ENCODE measurements at places on chromosomes 1 and 21.
A peak's percentile ranks its signal among the peaks of the same experiment; 100 is the strongest.

DNA sequence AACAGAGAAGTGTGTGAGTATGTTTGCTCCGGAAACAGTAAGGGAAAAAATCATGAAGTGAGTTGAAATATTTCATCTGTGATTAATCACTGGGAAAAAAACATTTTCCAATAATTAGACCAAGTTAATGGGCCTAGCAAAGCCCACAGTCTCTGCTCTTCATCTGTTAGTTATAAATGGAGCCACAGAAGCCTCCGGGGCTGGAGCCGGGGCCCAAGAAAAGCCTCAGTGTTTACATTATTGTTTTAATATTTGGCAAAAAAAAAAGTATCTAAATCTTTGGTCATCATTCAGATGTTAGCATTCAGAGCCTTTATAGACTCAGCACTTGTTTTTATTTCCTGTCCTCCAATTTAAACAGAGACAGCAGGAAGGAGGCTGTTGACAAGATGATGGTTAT, 115.0 kb downstream of the UBE2U start:
- no peak for DNase-seq

- peak; percentile 17 for DNase-seq
Measured at GRCh38 chr1:240169188-240169587, 77.5 kb downstream of the FMN2 start.

- no peak for DNase-seq
Measured at GRCh38 chr1:157495285-157495684, 57.0 kb downstream of the FCRL5 start.

DNA sequence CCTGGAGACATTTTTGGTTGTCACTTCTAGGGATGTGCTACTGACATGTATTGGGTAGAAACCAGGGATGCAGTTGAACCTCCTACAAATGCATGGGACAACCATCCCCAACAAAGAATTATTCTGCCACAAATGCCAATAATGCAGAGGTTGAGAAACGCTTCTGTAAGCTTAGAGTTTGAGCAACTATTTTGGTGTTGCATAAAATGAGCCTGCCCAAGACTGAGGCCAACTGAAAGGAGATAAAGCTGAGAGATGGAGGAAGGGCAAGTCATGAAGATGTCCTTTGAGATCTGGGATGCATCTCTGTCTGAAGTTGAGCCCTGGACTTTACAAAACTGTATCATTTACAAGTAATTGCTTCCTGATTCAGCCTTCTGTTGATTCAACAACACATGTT, 106.9 kb downstream of the KCNJ15 start:
- DNase-seq: no peak

GRCh38 chr21:45464309-45464708, 59.3 kb downstream of the COL18A1 start:
- no peak for DNase-seq

DNA sequence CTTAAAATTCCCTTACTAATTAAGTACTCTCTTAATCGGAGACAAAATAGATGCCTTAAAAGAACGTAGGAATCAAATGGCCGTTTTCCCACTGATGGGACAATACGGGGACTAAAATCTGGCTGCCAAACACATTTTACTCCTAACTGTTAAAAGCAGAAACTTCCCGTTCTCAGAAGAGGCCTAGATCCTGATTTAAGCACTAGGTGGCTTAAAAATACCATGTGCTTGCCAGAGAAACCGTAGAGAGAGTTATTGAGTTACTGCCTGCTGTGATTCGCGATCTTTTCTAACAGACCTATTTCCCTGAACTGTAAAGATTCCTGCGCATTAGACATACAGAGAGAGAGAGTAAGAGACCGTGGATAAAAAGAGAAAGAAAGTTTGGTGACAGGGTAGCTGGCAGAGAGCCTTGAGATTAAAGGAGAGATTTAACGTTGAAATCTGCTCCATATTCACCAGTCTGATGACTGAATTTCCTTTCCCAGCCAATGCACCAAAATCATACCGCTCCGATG, 54.4 kb upstream of the STUM start:
- DNase-seq: no peak

- DNase-seq: no peak
Measured at GRCh38 chr1:28895896-28896608, 18.3 kb upstream of the EPB41 start.

DNA sequence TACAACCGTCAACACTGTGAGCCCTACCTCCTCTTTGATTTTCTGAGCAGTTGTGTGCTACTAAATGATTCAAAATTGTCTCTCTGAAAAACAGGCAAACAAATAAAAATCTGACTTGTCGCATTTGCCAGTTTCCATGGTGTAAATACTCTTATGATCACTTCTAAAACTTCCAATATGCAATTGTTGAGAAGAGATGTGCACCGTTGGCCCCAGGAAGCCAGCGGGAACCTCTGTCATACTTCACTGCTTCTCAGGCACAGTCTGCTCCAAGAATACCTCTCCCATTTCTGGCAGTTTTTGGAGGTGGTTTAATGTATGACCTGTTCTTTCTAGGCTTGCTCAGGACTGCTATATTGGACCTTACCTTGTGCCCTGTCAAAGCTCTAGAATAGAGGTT, 196.0 kb upstream of the NCAM2 start:
- no peak for DNase-seq

DNA sequence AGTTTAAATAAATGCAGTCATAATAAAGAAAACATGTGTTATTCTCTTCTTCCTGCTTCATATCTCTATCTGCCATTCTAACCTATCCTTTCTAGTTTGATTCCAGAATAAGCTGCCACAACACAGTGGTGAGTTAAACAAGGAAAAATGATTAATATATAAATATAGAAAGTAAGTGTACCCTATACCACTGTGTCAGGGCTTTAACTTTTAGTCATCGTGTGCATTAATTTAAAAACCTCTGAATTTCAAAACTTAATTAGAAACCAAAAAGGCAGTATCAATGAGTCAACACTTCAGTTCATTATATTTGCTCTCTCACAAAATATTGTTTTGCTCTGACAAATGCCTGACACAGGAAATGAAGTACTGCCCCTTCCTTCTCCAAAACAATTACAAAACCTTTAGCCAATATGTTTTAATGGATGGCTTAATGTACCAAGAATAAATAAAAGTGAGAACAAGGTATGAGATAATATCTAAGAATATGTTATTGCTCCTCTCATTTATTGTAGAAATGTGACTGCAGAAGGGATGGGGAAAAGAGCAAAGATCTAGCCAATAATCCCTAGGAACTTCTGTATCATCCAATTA, 634.8 kb downstream of the KCNT2 start:
- DNase-seq: no peak

DNA sequence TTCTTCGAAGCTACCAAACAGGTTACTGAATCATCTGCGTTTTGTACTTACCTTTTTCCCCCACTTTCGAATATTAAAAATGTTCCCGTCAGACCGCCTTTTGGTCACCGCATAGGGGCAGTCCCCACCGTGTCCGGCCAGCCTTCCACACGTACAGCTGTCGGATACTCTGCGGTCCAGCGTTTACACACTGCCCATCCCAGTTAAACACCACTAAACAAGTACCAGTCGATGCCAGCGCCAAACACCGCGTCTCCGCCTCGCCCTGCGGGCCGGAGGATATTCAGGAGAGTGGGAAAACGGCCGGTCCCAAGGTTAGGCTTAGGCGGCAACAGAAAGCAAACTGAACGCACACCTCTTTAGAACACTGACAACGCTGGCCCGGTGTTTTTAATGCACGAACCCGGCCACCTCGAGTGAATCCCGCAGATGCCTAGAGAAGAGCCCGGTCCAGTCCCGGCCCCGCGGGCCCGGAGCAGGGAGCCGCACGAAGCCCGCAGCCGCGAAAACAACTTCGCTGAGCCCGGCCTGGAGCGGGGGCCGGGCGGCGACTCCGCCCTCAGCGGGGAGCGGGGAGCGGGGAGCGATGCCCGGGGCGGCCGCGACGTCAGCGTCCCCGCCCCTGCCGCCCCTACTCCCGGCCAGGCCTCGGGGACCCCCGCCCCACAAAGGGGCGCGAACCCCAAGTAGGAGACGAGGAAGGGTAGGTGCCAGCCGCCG, 730 bp upstream of the PHF13 start:
- DNase-seq: no peak

GRCh38 chr1:157399984-157400382, 152.3 kb downstream of the FCRL5 start:
- DNase-seq: peak; percentile 14

- peak; percentile 26 for DNase-seq
Measured at GRCh38 chr21:26490771-26491170, 82.3 kb downstream of the CYYR1 start.

DNA sequence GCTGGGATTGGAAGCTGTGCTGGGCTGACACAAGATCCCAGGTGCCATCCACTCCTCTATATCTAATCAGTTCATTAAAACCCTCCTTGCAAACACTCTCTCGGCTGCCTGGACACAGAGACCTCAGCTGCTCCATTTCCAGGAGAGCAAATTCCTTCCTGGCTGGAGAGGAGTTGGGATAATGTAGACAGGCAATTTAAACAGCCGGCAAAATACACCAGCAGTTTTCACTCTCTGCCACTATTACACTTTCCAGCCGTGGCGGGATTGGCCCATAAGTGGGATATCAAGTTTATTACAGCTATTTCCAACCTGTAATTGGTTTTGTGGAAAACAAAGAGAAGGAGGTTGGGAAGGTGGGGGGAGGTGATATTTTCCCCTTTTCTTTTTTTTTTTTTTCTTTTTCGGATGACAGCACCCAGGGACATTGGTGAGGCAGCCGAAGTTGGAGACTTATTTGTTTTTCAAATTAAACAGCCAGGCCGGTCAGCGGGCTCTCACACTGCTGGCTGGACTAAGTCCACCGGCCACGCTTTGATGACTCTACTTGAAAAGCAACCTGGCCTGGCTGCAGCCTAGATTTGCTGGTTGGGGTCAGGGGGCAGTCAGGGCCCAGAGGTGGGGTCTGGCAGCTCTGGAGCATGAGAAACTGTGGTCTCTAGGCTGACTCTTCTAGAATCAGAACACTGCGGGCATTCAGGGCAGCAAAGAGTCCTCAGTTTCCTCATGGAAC, 177.4 kb downstream of the IGSF21 start:
- DNase-seq: no peak

DNA sequence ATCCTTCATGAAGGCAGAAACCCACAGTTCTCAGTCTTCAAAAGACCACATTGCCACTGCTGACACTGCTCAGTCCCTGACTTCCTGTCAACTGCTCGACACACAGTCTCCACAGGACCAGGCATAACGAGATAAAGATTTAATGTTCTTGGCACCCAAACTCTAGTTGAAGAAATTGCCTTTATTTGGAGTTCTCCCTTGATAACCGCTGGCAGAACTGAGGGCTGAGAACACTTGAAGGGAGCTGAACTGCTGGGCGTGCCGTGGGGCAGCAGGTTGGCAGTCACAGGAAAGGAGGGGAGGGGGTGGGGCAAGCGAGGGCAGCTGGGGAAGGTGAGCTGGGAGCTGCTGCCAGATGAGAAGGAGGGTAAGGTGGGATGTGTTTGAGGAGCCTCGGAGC, 15.9 kb downstream of the HENMT1 start:
- DNase-seq: no peak

DNA sequence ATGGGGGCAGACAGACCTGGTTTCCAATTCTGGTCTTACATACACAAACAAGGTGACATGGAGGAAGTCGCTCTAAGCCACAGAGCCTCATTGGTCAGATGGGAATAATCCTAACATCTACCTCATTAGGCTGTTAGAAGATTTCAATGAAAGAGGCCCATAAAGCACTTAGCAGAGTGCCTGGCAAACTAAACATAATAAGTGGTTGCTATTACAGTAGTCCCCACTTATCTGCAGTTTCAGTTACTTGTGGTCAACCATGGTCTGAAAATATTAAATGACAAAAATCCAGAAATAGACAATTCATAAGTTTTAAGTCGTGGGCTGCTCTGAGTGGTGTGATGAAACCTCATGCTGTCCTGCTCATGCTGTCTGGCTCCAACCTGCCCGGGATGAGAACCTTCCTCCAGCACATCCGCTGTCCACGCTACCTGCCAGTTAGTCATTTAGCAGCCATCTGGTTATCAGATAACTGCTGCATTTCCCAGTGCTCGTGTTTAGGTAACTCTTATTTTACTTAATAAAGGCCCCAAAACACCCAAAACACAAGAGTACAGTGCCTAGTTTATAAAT, 112.3 kb downstream of the DDX20 start:
- DNase-seq: no peak

DNA sequence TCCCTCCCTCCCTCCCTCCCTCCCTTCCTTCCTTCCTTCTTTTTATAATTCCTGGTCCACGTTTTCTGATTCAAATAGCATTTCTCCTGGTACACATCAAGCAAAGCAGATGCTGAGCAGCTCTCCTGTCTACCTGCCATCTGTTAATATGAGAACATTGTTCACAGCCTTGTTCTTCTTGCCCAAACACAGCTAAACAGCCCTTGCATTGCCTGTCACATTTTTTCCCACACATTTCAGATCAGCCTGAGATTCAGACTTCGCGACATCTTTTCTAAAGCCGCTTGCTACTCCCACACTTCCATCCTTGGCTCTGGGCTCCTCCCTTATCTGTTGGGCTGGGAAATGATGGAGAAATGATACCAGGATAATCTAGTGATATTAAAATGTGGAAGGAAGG, 200.5 kb downstream of the PCP4 start:
- no peak for DNase-seq

DNA sequence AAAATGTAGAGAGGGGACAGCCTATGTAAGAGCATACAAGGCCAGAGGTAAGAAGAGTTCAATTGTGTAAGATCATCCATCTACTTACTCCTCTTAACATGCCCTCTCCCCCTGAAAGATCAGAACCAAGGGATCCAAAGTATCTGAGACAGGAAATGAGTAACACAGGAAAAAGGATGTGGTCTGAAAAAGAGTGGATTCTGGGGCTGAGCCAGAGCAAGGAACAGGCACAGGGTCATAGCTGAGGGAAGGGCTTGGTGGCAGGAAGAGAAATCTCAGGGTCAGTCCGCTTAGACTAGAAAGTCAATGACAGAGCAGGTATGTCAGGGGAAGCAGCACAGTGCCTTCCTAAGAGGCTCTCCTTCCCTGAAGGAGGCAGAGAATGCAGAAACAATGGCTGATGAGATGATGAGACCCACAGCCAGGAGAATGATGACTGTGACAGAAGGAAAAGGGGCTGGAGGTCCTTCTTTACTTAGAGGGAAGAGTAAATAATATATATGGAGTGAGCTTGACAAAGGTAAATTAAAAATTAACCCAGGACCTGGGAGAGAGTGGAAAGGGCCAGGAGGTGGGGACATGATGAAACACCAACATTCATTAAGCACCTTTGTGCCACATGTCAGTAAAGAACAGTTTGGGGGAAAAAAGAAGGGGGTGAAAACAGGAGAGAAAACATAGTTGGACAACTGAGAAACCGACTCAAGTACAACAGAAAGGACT, 26.2 kb upstream of the A3GALT2 start:
- DNase-seq: peak; percentile 88

DNA sequence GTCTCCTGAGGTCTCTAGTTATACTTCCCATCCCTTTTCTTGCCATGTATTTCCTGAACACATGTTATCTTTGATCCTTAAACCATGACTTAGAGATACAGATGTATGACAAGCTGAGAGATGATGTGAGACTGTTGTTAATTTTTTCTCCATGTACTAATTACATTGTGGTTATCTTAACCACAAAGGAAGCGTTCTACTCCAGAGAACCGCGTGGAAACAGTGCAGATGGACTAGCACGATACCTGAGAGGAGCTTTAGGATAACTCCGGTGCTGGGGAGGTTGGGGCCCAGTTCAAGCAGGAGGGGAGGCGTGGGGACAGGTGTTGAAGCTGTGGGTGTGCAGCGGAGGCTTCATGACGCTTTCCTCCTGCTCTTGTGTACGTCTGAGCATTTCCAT, 17.5 kb downstream of the PDE9A start:
- no peak for DNase-seq

All from non-pigmented ciliary epithelial cell (primary cell).